ENCODE measurements at places on chromosomes 3 and 15.

GRCh38 chr3:119608405-119609000, 10.8 kb downstream of the PLA1A start:
- no peak for DNase-seq

DNA sequence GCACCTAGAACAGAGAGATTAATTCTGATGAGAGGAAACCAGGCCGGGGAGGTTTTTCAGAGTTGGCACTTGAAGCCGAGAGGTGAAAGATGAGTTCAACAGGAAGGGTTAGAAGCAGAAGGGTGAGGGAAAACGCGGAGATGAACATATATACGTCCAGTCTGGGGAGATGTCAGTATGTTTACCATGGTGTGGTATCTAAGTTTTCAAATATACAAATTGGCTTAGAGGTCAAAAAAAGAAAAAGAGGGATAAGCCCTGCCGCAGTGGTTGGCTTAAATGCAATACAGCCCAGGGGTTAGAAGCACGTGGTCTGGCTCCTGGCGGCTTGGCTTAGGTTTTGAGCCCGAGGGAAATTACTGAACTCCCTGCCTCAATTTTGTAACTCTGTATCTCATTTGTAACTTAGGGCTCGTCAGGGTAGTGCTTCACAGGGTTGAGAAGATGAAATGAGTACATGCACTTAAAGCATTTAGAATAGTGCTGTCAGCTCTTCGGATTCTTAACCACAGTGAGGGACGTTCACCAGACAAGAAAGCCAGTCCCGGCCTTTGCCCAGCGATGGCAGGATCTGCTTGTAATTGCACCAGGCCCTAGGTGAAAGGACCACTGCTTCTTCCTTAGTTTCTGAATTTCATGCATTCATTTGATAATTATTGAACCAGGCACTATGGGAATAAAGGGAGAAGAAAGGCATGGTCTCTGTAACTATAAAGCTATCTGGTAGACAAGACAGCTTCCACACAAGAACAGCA, 6.4 kb downstream of the HES1 start:
- DNase-seq: no peak

DNA sequence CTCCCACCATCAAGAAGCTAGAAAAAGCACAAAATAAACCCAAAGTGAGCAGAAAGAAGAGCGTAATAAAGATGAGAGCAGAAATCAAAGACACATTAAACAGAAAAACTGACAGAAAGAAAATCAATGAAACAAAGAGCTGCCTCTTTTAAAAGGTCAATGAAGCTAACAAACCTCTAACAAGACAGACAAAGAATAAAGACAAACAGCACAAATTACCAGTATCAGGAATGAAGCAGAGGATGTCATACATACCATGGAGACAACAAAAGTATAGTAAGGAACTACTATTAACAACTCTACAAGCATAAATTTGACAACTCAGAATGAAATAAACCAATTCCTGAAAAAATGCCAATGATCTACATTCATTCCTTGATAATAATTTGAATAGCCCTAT, 15.0 kb downstream of the C3orf70 start:
- no peak for DNase-seq

DNA sequence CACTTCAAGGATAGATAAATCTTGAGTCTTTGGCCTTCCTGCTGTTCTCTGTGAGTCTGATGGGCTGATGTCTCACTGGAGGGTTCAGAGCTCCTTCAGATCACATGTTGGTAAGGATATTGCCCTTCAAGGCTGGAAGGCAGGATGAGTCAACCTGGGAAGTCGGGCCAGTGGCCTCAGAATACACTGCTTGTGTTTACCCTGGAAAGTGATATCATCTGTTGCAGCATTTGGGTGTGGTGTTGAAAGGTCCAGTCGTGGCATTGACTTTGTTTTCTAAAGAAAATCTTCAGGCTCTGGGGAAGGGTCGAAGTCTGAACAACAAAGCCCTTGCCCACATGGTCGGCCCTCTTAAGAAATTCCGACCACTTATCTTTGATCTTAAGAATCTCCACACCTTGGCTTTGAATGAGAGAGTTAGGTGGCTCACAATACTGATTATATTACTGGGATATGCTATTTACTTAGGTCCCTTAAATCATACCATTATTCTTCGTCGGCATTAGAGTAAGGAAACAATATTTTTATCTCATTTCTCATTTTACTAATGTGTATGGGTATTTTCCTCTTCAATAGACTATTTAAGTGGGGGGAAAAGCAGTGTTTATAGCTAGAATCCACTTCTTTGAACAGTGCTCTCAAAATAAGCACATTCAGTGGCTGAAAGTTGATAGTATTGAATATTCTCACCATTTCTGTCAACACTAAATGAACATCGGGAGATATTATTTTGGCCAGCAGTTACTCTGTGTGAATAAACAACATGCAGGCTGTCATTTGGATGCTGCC, 303.9 kb upstream of the RASGRP1 start:
- DNase-seq: no peak

DNA sequence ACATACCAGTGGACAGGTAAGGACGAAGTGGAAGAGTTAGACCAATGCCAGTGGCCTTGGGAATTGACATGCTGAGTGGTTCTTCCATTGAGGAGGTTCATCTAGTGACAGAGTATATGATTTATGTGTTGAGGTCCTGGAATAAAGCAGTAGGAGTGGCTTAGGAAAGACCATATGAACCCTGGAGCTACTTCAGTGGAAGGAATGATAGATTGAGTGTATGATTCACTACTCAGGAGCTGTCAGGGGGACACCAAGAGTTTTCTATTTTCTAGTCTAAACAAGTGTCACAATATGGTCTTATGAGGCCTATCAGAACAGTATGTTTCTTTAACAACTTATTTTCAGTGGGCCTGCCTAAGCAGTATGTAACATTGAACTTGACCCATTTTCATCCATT, 63.9 kb downstream of the NME9 start:
- no peak for DNase-seq

- DNase-seq: no peak
Observed at GRCh38 chr15:63605036-63605435, 7.8 kb downstream of the FBXL22 start.

DNA sequence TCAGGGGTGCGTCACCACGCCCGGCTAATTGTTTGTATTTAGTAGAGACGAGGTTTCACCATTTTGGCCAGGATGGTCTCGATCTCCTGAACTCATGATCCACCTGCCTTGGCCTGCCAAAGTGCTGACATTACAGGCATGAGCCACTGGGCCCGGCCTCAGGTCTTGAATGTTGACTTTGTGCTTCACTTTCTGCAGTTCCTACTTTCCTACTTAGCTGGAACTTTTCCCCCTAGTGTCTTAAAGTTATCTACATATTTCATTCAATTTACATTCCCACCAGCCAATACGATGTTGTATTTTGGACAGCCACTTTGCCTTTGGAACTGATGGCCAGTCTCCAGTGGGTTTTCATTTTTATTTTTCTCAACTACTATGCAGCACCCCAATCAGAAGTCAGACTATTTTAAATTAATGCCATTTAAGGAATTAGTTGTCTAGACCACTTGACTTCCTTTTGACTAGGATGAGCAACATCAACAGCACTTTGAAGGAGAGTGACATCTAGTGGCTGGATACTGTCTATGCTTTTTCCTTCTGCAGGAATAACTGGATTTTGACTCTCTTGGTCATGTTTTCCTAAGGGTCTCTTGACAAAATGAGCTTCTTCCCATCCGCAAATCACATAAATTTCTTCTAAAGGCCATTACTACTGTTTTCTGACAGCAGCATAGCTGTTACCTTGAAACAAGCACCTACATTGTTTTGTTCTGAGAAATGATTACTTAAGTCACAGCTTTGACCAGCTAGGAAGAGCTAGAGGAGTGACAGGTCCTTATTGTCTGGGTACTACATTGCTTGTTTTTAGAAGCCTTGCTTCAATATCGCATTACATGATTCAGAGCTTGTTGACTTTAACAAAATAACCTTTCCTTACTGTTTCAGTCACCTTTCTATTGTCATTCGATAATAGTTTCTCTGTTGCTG, 140.2 kb downstream of the ITPR1 start:
- no peak for DNase-seq

- DNase-seq: no peak
Observed at GRCh38 chr15:96583671-96584070, 253.2 kb downstream of the NR2F2 start.

- DNase-seq: no peak
Observed at GRCh38 chr3:177300039-177300833, 103.0 kb upstream of the TBL1XR1 start.

DNA sequence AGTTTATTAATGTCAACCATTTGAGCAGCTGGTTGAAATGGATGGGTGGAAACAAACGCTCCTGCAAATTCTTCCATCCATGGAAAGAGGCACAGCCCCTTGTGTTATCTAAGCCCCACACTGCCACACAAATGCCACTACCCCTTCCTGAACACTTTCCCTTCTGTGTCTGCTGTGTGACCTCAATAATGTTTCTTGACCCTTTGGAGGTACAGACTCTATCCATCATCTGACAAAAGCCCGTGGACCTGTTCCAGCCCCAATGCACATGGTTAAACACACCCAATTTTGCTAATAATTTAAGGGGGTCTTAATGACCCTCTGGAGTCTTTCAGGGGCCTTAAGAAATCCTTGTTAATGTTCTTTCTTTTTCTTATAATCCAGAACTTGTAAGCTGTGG, 482.2 kb upstream of the CFAP20DC start:
- DNase-seq: no peak

DNA sequence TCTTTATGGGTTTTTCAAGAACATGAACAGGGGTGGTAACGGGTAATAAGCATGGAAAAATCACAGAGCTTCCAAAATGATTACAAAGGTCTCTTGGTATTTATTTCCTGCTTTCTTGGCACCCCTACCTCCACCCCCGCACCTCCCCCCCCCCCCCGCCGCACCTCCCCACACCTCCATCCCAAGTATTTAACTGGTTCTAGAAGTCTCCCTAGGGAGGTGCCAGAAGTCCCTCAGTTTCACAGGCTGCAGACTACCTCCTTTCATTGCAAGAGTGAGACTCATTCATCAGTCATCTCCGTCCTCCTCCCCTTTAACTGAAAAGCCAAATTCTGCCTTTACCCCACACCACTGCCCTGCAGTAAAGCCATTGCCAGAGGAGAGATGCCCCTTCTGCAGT, 169.4 kb downstream of the ALDH1A2 start:
- no peak for DNase-seq

DNA sequence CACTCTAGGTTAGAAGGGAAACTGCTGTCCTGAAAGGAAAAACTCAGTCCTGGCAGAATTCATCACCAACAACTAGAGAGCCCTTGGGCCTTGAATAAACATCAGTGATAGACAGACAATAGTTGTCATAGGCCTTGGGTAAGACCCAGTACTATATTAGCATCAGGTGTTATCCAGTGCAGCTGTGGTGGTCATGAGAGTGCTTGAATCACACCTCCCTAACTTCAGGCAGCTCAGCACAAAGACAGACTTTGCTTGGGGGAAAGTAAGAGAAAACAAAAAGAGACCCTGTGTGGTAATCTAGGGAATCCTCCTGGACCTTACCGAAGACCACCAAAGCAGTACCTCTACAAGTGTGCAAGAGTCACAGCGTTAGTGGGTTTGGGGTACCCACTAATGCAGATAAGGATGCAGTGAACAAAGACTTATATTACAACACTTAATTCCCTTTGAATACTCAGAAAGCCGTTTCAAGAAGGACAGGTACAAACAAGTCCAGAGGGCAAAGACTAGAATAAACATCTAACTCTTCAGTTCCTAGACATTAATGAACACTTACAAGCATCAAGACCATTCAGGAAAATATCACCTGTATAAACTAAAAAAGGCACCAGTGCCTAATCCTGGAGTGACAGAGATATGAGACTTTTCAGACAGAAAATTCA, 332.3 kb upstream of the EPHA3 start:
- DNase-seq: no peak

DNA sequence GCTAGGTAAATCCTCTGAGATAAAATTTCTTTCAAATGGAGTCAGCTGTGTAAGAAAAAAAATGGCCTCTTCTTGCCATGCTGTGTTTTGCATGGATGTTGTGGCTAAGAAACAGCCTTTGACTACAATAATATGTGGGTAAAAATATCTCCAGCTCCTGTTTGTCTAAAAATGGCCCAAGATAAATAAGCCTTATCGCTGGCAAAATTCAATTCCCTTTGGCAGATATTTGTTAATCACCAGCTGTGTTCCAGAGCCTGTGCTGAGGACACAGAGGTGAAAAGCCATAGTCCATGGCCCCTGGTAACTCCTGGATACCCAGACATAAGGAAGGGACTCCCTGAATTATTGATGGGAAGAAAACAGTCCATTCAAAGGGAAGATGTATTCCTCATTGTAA, 15.3 kb upstream of the RAMAC start:
- DNase-seq: no peak

DNA sequence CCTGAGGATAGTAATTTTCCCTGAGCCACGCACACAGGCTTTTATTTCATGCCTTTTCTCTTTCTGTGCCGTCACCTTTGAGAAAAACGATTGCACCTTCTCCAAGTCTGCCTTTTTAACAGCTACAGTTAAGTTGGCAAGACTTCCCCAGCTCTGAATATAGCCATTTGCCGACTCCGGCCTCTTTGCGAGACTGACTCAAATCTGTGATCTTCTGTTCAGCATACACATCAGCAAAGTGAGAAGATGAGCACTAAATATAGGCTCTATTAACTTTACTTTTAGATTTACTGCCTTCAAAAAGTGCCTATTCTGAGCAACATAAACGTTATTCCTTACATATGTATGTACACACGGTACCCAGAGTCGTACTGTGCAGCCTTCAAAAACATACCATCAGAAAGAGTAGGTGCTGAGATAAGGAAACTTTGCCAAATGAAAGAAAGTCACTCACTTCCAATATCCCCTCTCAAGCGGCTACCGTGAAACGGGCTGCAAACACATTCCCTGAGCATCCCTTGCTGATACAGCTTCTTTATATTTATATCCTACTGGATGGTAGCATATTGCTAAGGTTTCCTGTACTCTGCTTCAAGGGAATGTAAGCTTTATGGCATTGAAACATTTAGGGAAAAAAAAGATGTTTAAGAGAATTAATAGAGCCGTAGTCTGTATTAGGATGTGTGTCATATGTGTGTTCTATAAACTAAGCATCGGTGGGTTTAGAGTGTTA, 283.3 kb upstream of the TPRG1 start:
- no peak for DNase-seq

DNA sequence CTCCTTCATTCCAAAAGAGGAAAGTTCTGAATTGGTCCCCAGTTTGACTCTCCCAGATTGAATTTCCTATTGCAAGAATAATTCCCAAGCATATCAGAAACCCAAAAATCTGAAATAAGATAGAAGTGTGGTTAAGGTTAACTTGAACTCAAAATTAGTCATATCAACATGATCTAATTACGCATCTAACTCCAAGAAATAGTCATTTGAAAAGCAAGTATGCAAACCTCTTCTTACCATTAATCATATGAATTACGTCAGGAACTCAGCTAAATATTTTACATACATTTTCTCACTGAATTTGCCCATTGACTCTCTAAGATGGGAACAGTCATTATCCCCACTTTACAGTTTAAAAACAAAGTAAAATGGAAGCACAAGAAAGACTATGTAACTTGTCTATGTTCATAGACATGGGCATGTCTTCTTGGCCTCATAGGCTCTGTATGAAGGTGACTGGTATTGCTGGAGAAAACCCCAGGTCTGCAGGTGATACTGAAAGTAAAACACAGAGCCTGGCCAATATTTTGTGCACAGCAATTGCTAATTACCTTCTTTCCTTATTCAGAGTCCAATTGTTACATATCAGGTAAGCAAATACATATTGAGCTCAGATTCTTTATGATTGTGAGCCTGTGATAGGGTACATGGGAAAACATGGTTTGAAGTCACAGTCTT, 139.2 kb downstream of the ATP8B4 start:
- DNase-seq: no peak

GRCh38 chr15:71055461-71055860, 59.8 kb upstream of the THSD4 start:
- DNase-seq: no peak
